Substantia nigra (tissue), 51 donors: ENCODE measurements at places on chromosomes 11 and 22.

DNA sequence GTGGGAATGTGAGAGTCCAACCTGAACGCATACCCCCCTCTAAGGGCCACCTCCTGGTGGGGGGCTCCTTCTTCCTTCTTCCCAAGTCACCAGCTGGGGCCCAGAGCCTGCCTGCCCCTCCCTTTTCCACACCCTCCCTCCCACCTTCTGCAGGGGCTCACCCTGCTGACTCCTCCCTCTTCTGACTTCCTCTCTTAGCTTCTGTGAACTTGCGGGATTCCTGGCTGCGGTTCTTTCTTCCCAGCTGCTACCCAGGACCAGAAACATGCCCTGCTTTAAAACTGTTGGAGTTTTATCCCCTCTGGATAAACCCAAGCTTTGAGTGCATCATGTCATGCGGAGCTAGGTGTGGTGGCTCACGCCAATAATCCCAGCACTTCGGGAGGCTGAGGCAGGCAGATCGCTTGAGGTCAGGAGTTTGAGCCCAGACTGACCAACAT is 10.2 kb downstream of the LRRC74B start:
- no peak for DNase-seq

DNA sequence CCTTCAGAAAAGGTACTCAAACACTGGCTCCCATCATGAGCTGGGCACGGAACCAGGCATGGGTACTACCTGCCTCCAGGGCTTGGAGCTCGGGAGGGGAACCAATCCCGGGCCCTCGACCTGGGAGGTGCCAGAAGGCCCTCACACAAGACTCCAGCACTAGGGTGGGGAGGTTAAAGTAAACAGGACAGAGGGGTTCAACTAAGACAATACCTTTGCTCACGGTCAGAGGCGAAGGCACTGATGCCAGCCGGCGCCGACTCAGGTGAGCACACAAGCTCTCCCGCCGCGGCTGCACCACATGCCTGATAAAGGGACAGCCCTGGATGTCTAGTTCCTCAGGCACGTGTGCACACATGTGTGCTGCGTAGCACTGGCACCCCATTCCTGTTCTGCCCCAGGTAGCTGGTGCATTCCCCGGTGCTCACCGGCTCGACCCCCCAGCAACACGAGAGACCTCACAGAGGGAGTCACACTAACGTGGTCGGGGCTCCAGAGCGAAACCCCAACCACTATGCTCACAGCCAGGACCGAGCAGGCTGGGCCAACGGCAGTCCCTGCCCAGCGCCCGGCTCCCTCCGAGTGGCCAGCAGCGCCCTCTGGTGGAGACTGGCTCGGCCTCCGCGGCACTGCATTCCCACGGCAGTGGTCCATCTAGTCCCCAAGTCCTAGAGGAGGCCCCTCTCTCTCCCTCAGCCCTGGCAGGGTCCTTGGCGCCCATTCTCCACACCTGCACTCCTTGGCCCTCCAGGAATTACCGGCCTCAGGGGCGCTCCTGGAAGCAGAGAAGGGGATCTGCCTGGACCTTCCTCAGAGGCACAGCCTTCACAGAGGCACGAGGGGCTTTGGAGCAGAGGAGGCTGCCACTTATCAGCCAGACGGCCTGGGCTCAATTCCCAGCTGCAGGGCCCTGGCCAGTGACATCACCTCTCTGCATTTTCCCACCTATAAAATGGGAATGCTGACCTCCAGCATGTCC is 28.8 kb upstream of the MOB2 start:
- DNase-seq: peak; percentile 71

GRCh38 chr11:57752954-57753353 is 1.3 kb upstream of the BTBD18 start:
- no peak for DNase-seq

DNA sequence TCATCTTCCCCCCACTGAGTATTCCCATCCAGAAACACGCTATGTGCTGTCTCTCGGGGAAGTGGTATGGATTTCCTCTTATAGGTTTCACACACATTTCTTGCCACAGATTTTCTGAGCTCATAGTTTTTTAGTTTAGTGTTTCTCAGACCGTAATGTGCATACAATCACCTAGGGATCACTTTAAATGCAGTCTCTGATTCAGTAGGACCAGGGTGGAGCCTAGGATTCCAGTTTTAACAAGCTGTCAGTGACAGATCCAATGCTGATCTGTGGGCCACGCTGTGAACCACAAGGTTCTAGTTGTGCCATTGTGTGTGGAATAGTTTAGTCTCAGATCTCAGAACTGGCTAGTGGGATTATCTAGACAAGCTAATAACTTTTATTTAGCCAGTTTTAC is 23.7 kb upstream of the CXCR5 start:
- DNase-seq: no peak

GRCh38 chr11:4183410-4184057 is 88.9 kb downstream of the RRM1 start:
- no peak for DNase-seq

- DNase-seq: no peak
Measured at GRCh38 chr11:313304-313786, 495 bp upstream of the IFITM1 start.

GRCh38 chr11:69667619-69668604 is 7.2 kb downstream of the LTO1 start:
- no peak for DNase-seq

DNA sequence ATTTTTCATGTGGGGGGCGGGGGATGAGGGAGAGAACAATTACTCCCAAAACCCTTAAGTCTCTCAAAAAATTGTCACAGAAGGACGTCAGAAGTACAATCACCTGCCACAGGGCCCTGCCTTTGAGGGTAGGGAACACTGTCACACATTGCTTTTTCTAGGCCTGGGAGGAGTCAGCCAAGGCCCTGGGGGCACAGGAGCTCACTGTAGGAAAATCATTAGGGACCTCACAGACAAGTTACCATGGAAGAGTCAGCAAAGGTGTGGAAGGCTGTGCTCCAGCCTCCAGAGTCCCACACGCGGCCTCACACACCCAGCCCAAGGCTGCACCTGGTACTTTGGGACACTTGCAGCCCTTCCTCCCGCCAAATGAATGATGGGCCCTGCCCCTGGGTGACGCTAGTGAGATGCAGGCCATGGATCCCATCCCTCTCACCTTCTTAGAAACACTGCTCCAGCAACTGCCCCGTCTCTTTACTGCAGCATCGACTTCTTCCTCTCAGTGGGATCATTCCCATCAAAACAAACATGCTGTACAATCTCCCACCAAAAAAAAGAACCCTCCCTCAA is 3.3 kb downstream of the PLEKHA7 start:
- DNase-seq: no peak

GRCh38 chr22:22798232-22798616 is 89.4 kb upstream of the IGLL5 start:
- DNase-seq: no peak

DNA sequence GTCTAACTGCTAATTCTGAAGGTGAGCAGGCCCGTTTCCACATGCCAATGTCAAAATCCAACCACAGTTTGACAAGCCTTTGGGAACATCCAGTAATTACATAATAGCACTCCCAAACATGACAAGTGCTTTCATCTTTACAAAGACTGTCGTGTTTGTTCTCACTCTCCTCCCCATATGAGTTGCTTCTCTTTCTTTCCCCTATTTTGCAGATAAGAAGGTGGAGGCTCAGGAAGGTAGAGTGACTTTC is 55.9 kb upstream of the CD44 start:
- DNase-seq: no peak

GRCh38 chr11:133163463-133164419 is 368.6 kb downstream of the OPCML start:
- peak; percentile 5 for DNase-seq

DNA sequence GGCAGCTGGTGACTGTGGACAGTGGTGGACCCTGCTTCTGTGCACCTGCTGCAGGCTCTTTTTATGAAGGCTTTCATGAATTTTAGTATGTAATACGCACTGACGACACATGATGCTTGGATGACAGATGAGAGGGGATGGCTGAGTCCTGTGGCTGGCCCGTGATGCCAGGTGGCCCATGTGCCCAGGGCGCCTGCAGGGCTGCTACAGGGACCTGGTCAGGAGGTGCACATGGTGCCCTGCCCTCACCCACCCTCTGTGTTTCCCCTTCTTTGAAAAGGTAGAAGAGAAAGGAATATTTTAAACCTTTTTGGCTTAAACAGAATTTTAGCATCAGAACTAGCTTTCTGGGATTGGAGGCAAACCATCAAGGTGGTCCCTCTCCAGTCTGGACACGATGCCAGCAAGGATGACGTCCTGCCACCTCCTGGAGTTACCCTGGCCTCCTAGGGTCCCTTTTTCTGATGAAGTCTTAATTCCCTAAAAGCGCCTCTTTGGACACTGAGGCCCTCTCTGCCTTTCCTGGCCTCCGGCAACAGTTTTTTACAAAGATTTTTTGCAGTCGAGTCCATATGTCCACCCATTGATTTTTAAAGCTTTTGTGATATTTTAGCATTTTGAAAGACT is 5.4 kb upstream of the RANBP1 start:
- DNase-seq: no peak

DNA sequence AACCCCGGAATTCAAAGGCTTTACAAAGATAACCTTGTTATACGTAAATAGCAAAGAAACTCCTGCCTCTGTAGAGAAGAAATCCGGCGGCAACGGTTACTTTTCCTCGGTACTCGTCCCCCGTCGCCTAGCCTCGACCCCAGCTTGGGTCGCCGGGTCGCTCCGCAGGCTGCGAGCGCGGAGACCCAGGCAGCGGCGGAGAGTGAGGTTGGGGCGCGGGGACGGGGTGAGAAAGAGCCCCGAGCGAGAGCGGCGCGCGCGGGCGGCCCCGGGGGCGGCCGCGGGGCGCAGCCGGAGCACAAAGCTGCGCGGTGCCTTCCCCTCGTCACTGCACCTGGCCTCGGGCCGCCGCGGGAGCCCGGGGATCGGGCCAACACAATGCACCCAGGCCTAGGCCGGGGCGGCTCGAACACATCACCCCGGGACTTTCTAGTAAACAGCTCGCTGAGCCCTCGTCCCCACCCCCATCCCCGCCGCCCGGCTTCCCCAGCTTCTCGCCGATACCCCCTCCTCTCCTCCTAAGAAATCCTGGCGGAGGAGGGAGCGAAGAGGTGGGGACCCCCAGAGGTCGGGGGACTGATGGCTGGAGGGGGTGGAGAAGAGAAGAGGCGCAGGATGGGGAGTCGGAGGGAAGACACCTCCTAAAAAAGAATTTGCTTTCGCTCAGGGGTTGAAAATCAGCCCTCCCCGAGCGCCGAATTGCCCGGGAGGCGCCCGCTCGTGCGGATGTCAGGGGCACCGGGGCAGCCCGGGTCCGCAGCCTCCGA is 845 bp downstream of the MPPED2 start:
- peak; percentile 8 for DNase-seq

DNA sequence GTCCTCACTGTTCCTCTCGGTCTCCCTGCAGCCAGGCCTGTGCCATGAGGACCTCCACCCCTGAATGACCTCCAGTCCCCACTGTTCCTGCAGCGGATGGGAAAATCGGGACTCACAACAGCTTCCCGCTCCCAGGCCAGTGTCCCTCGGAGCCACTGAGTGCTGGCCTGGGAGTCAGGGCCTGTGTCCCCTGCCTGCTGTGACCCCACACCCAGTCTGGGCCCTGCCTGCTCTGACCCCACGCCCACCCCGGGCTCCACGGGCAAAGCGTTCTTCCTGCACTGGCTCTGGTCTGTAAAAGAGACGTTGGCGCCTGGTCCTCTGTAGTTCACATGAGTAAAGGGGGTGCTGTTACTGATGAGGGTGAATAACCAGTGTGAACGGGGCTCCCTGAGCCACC is 73.0 kb upstream of the SHISAL1 start:
- no peak for DNase-seq

DNA sequence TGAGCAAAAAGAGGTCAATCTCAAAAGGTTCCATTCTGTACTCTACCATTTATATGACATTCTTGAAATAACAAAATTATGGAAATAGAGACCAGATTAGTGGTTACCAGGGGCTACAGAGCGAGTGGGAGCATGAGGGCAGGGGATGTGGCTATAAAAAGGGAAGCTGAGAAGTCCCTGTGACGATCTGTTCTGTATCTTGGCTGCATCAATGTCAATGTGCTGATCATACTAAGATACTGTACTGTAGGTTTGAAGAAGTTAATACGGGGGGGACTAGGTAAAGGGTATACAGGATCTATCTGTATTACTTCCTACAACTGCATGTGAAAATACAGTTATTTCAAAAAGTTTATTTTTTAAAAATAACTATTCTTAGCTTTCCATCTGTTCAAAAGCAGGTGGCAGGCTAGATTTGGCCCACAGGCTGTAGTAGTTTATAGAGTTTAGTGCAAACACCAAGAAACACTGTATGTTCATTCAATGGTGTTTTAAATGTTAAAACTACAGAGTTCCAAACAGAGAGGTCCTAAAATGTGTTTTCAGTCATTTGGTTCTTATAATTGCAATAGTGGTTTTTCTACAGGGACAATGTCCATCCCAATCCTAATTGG is 78.2 kb downstream of the SMCO4 start:
- DNase-seq: no peak

DNA sequence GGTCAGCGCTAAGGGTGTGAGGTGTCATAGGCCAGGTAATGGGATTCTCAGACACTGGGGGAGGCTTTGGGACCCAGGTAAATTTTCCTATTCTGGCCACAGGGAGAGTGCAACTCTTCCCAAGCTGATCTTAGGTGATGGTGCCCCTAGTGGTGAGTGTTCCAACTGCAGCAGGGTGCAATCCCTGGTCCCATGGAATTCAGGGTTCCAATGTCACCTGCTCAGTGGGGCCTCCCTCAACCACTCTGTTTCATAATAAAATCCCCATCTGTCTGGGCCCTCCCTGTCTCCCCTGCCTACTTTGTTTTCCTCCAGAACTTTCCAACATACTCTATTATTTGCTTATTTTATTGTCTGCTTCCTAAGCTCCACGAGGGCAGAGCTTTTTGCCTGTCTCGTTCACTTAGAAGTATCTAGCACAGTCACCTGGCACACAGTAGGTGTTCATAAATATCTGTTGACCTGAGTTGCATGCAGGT is 2.9 kb upstream of the SGSM1 start:
- DNase-seq: no peak

DNA sequence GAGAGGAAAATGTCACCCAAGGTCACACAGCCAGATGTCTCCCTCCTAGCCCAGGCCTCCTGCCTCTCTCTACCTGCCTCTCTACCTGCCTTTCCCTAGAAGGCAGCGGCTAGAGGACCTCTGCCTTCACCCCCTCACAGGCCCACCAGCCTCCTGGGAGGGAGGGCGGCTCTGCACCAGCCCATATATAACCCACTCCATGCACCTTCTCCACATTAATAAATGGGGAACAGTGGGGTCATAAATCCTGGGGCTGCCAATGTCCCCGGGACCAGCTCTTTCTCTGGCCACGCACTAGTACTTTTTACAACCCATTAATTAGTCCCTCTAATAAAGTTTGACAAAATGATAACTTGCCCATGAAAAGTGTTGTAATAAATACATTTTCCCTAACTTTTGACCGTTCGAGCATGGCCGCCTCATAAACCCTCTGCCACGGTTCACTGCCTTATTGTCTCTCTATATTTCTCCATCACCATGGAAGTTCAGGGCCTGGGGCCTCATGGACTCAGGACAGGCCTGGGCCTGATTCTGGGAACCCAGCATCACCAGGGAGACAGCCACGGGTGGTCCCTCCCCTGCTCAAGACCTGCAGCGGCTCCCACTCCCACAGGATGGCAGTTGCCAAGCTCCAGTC is 102.1 kb downstream of the MN1 start:
- DNase-seq: no peak
